Cerebellar nuclear complex (tissue), 1 donor: ENCODE measurements at places on chromosomes 11 and 22.

- DNase-seq = no peak
Observed at GRCh38 chr22:16866167-16866566, 41.0 kb upstream of the XKR3 start.

- DNase-seq = no peak
Observed at GRCh38 chr11:121153472-121153871, 52.4 kb downstream of the TECTA start.

DNA sequence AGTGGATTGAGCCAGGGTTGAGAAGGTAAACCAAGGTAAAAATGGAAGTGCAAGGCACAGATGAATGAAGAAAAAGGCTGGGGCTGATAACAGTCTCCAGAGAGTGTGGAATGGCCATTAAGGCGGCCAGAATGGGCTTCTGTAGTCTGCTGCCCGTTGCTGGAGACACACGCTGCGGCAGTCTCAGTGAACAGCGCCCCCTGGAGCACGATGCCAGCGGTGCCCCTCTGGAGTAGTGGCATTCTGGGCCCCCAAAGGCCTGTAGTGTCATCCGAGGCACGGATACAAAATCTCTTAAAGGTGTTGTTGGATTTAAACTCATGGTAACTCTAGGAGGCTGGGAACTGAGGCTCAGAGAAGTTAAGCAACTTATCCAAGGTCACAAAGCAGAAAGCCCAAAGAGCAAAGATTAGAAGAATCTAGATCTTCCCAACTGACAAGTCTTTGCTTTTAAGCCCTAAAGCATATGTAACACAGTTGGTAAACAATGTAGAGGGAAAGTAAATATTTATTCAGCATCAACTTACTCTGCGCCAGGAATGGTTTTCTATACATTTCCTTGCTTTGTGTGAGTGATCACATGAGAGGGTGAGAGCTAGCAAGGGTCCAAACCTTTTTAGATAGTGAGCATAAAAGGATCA lies 18.2 kb downstream of the KCNJ1 start:
- no peak for DNase-seq

- DNase-seq = no peak
Observed at GRCh38 chr11:117976445-117976844, 9.7 kb upstream of the IL10RA start.

GRCh38 chr11:21456186-21456585 lies 736.7 kb upstream of the ANO5 start:
- no peak for DNase-seq

- DNase-seq = no peak
Observed at GRCh38 chr22:50260801-50261614, 475 bp downstream of the MAPK12 start.

DNA sequence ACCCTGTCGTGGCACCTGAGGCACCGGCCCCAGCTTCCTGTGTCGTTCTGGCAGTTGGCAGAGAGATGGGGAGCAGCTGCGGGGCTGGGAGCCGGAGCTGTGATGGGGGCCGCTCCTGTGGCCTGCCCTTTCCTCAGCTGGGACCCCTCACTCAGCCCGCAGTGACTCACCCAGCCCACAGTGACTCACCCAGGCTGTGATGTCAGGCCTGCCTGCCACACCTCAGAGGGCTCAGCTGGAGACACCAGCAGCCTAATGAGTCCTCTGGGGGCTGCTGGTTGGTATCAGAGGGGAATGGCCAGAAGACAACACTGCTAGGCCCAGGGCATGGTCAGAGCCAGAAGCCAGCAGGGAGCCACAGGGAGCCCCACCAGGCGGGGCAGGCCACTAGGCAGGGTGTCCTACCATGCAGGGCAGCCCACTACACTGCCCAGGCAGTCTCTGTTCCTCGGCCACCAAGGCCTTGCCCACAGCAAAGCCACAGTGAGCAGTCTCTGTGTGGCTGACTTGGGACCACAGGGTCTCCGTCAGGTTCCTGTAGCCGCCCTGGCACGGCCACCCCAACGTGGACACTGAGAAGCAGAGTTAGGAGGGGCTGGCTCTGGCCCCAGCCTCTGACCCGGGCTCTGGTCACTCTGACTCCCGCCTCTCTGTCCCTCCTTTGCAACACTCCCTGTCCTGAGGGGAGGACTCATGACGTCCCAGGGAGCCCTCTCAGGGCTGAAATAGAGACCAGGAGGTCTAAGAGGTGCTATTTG lies 4.2 kb upstream of the FXYD2 start:
- no peak for DNase-seq

DNA sequence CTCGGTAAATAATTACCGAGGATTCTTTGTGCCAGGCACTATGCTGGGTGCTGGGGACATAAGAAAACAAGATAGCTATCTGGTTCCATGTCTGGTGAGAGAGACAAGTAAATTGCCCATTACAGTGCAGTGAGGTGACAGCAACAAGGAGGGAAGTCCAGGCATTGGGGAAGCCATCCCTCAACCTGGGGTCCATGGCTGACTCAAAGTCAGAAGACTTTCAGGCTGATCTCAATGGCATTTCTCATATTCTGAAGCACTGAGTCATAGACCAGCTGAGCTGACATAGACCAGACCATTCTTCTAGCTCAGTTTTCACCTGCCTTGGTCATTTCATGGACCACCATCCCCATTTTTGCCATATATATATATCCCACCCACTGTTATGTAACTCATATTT lies 158.8 kb downstream of the TTC17 start:
- no peak for DNase-seq

DNA sequence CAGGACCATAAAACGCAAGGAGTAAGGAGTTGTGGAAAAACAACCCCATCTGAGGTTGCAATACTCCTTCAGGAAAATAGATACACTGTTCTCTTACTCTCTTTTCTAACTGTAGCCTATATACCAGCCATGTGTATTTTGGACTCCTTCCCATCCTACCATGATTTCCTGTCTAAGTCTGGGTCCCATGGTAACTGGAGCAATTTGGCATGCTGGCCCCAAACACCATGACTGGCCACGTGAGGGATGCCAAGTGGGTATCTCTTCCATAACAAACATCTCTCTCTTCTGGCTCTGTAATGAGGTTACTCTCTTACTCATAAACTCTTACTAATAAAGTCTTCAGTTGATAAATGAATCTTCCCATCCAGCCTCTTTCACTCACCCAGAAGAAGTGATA lies 26.5 kb downstream of the ABTB2 start:
- no peak for DNase-seq

- DNase-seq = no peak
Observed at GRCh38 chr11:20457934-20458680, 70.6 kb downstream of the PRMT3 start.

GRCh38 chr22:17106161-17106784 lies 14.9 kb downstream of the TMEM121B start:
- DNase-seq = no peak

DNA sequence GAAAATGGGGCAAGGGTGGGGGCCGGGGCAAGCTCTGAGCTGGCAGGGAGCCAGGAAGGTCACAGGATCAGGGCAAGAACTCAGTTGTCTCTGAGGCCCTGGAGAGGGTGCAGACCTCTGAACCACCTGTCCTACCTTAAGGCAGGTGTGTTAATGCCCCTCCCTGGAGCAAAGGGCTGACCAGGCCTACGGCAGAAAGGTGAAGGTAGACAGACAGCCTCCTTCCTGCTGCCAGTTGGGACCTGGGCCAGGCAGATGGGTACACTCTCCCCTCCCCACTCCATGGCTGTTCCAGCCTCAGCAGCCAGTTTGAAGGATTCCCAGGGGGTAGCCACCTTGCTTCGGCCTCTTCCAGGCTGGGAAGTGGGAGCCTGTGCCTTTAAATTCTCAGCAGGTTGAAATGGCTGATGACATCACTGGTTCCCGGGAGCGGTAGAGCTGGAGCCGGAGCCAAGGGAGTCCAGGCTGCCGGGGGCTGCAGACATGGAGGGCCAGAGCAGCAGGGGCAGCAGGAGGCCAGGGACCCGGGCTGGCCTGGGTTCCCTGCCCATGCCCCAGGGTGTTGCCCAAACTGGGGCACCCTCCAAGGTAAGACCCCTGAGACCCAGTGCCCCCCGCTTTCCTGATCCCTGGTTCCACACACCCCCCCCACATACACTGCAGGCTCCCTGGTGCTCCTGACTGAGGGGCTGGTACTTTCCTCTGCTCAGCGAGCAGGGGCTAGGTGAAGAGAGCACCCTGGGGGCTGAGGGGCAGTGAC lies at the start of gene INPP5J:
Gene INPP5J, plus strand, starts transcription at position 435 of the 760 bp plus-strand sequence. Its CDS starts 49 bp downstream, at position 484.
- DNase-seq = peak; percentile 72

DNA sequence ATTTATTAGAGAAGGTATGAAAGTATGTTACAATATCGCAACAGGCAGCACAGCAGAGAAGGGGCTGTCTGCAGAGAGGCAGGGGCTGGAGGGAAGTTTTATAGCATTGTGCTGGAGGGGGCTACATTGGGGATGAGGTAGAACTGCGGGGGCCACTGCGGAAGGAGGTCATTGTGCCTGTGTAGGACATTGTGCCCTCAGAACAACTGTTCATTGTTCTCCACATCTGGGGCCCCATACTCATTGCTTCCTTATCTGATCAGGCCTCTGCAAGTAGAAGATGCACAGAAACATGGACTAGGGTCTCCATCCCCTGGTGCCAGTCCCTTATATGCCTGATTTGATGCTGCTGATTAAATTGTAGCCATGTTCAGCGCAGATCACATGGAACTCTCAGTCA lies 12.1 kb downstream of the NADSYN1 start:
- no peak for DNase-seq

DNA sequence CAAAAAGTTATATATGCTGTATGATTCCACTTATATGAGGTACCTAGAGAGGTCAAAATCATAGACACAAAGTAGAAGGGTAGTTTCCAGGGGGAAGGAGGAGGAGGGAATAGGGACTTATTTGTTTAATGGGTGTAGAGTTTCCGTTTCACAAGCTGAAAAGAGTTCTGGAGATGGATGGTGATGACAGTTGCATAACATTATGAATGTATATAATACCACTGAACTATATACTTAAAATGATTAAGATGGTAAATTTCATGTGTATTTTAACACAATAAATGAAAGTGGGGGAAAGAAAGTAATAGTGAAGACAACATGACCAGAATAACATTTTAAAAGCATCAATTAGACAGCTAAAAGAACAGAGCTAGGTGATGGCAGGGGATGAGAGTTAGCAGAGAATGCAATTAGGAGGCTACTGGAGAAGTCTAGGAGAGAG lies 51.2 kb downstream of the MRTFA start:
- DNase-seq = no peak

DNA sequence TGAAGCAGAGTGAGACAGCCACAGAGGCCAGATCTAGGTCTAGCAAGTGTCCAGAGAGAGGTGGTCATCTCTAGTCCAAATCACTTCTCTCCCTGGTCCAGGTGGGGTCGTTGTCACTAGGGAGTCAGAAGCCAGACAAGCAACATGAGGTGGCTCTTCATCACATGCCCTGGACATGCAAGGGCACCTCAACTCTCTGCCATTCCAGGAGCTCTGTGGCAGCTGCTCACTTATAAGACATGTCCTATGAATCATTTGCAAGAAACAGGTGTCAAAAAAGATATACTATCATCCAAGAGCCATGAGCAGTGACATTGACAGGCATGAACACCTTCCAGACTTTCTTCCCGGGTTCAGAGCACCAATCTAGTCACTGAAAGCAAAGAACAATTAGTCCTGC lies 130.8 kb downstream of the GALNT18 start:
- no peak for DNase-seq

DNA sequence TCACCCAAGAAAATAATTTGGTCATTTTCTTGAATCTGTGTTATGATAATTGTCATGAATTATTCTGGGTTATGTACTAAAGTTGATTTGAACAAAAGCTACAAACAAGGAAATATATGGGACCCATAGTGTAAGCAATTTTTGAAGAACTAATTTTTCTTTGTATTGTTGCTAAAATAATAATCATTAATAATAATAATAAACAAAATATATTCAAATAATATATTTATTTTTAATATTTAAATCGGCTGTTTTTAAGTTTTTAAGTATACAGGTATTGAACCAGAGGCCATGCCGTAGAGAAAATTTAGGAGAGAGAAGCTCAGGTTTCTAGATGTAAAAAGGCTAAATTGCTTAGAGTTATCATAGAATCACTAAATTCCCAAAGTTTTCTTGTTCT lies 747.3 kb downstream of the LUZP2 start:
- DNase-seq = no peak

GRCh38 chr11:128711136-128711535 lies 17.3 kb downstream of the FLI1 start:
- DNase-seq = no peak

DNA sequence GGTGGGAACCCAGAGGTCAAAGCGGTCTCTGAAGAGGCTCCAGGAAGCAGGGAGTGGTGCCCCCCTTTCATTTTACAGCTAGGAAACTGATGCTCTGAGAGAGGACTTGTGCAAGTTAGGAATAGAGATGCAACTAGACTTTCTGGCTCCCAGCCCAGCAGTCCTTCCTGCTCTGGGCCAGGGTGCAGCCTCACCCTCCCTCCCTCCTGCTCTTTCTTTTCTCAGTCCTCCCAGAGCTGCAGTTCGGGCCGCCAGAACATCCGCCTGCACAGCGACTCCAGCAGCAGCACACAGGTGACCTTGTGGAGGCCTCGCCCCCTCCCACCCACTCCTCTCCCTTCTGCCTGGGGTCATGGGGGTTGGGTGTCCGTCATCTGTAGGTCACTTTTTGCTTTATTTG lies 51.5 kb downstream of the LHFPL7 start:
- DNase-seq = no peak

DNA sequence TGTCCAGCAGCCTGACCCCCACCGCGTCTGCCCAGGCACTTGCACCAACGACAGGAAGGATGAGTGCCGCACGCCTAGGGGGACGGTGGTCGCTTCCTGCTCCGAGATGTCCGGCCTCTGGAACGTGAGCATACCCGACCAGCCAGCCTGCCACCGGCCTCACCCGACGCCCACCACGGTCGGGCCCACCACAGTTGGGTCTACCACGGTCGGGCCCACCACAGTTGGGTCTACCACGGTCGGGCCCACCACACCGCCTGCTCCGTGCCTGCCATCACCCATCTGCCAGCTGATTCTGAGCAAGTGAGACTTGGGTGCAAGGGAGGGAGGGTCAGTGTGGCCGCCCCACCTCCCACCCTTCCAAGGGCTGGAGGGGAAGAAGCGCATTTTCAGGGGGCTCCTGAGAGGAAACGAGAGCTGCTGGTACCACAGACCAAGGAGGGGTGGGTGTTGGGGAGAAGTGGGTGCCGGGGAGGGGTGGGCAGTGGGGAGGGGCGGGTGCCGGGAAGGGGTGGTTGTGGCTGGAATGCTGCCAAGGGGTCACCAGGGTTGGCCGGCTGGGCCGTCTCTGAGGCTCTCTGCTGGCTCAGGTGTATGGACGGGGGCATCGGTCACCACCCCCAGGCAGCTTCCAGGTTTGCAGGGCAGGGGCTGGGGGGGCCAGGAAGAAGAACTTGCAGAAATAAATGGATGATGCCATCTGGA lies 27.7 kb upstream of the MUC5B start:
- no peak for DNase-seq

- peak; percentile 38 for DNase-seq
Observed at GRCh38 chr11:125381499-125382044, 114.5 kb downstream of the FEZ1 start.

GRCh38 chr11:1047595-1048156 lies 11.2 kb upstream of the MUC6 start:
- DNase-seq = no peak

- no peak for DNase-seq
Observed at GRCh38 chr11:72030472-72031045, 31.9 kb downstream of the IL18BP start.

DNA sequence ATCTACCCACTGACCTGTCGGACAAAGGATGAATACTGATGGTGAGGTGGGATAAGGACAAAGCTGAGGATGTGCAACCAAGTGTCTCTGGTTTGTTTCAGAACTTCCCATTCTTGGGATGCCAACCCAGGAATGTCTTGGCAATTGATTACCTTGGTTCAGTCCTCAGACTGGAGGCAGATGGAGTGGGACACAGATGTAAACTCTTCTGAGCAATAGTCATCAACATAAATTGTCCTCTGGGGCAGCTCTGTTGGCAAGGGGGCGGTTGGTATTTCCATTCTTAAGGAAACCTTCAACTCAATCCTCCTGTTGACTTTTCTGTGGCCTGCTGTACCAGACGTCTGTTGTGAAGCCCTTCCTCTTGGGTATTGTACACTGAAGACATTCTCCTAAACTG lies 6.8 kb downstream of the ABTB2 start:
- no peak for DNase-seq
